ENCODE measurements at places on chromosomes 4 and X. TPM values are rescaled to one million over a fixed set of nuclear protein-coding genes. Genes with fewer than 3 reads are reported as not detected.

SH3D19 gene
- 18.3 TPM for total RNA-seq

PAGE1 gene
- total RNA-seq, result not detected

DCLK2 gene
- total RNA-seq, result 5.7 TPM

SERTM2 gene
- total RNA-seq, result 9.3 TPM

- H3K27ac ChIP-seq, result no peak overlapping the region
- no peaks in the 10 kb centered on the region for H3K36me3 ChIP-seq
- H3K4me3 ChIP-seq, result no peak overlapping the region
- H3K4me1 ChIP-seq, result no peaks in the 10 kb centered on the region
Measured at GRCh38 chrX:85543866-85544265, 164.4 kb upstream of the POF1B start.

GRCh38 chr4:3311489-3312171 lies 18.8 kb downstream of the RGS12 start:
- peaks cover 12% of the 10 kb centered on the region for H3K4me1 ChIP-seq
- no peak for DNase-seq
- no peaks in the 10 kb centered on the region for H3K27me3 ChIP-seq
- no peak overlapping the region for H3K4me3 ChIP-seq

DNA sequence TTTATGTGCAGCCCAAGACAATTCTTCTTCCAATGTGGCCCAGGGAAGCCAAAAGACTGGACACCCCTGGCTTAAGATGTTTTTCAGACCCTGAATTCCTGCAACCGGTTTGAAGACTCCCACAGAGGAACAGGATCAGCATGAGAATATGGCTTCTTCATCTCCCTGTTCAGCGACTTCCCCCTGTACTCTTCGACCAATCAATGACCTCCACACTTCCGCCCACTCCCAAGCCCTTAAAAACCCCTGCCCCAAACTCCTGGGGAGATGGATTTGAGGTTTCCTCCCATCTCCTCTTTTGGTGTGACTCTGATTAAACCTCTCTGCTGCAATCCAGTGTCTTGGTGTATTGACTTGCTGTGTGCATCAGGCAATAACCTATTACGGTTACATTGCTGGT lies 344.4 kb downstream of the NR3C2 start:
- DNase-seq, result no peak
- H3K36me3 ChIP-seq, result no peaks in the 10 kb centered on the region
- H3K4me3 ChIP-seq, result no peak overlapping the region
- no peaks in the 10 kb centered on the region for H3K27me3 ChIP-seq
